Activated T-cell treated with anti-CD3 and anti-CD28 coated beads, Interleukin-2, amount 50 U/mL, for 1 hour (primary cell): ENCODE measurements at places on chromosomes 5 and 9.

GRCh38 chr9:133581011-133581410, 28.2 kb downstream of the FAM163B start:
- no peak for DNase-seq

DNA sequence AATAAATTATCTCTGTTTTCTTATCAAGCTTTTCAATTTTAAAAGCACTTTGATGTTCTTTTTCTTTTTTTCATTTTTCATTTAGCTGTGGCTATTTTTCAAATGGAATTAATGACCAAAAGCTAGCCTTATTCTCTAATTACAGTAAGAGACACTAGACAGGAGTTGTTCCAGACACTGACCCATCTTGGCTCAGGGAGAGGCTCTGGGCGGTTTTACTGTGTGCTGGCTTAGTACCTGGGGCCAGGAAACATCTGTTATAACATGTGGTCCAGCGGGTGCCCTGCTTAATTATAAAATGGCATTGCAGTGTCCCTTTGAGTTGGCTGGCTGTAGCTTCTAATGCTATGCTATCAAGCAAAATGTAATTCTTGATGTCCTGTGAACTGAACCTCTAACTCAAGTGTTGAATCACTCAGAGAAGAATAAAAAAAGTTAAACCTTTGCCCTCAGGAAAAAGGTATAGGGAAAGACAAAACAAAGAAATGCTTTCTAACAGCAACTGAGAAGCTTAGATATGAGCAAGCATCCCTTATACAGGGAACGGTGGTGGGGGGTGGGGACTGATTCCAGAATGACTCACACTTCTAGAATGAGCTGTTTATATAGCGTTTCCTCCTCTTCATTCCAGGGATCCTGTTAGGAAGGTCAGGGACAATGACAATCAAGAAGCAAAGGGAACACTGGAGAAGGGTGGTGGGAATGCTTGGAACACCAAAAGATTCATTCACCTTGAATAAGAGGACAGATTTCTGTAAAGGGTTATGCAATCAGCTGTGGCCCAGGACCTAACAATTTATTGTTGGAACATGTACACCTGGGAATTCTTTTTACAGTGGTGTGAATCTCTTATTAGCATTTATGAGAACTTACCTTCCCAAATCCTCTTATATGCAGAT, 58.7 kb upstream of the NFIB start:
- DNase-seq: no peak

DNA sequence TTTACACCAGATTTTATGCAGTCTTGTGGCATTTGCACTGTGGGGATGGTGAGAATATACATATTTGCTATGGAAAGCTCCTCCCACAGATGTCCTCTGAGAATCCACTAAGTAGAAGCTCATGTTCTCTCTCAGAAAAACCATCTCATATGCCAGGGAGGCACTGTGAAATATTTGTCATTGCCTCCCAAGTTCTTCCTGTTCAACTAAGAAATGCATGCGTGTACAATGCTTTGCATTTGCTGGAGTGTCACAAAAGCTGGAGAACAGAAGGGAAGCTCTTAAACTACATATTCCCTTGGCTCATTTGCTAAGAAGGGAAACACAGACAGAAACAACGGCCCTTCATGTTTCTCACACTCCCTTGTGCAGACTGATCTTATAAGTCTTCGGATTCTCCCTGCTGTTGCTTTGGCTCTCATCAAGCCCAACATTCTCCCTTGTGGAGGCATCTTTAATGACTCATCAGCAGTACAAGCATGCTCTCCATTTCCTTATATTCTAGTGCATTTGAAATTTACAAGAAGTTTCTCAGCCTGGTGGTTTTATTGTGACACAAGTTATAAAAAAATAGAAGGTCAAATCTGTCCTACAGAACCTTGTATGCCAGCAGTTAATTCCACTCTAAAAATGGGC, 220.6 kb downstream of the TRIM36 start:
- DNase-seq: no peak

DNA sequence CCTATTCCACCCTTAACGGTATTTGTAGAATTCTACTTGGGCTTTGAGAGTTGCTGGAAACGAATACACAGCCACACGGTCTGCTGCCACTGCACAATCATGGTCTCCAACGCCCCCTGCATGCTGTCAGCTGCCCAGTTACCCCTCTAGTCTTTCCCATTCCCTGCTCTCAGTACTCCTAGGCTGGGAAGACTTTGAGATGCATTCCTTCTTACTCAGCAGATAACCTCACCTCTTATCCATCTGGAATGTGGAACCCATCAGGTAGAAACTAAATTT, 92.8 kb downstream of the ANKH start:
- DNase-seq: no peak

DNA sequence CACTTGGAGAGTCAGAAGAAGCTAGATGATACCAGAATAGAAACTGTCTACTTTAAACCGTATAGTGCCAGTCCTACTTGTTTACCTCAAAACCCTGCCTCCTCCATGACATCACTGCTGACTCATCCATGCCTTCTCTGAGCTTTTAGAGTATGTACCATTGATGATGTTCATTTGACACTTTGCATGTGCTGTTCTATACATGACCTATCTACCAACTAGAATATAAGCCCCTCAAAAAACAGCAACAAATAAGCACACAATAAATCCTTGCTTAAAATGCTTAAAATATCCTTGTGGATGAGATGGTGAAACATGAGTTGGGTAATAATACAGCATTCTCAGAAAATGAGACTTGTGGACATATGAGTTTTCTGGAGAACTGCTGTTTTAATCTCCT, 2.6 kb downstream of the CTNNAL1 start:
- DNase-seq: peak; percentile 23

- no peak for DNase-seq
Measured at GRCh38 chr5:175015028-175015685, 290.8 kb downstream of the MSX2 start.

DNA sequence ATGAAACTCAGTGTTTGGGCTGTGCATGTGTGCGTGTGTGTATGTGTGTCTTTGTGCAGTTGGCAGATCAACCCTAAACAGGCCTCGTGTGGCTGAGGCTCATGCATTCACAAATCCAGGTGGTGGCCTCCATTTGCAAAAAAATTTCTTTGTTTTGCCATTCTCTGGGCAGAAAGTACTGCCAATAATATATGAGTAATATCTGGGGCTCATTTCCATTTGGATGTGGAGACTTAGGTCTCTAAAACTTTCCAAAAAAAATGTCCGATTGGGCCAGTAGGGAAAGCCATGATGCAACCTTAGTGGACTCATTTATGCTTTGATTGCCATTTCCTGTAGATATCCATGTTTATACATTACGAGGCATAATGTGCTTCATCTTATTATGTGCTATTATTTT, 77.9 kb upstream of the RPS23 start:
- DNase-seq: no peak
